ENCODE measurements at places on chromosomes 7 and 10.

GRCh38 chr10:132616170-132616995 lies 78.8 kb downstream of the INPP5A start:
- ATAC-seq: no peak

DNA sequence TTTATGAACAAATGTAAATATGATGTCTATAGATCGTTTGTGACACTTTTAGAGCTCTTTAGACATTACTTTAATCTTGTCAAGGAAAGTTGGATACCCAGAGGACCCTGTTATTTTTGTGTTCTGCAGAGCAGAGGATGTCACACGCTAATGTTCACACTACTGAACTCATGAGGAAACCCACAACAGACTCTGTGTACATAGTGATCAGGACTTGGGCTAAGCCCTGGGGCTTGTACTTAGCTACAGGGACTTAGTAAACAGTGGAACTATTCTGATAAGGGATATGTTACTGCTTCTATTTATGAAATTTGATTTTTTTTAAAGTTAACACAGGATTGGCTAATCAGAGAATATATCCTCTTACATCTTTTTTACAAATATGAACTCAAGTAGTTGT lies 36.1 kb upstream of the ZNF518A start:
- no peak for ATAC-seq

- ATAC-seq: no peak
These were observed 279.4 kb upstream of the HABP2 start for GRCh38 chr10:113273181-113274163.

- no peak for ATAC-seq
These were observed 24.4 kb downstream of the MRPS33 start for GRCh38 chr7:140990193-140990962.

DNA sequence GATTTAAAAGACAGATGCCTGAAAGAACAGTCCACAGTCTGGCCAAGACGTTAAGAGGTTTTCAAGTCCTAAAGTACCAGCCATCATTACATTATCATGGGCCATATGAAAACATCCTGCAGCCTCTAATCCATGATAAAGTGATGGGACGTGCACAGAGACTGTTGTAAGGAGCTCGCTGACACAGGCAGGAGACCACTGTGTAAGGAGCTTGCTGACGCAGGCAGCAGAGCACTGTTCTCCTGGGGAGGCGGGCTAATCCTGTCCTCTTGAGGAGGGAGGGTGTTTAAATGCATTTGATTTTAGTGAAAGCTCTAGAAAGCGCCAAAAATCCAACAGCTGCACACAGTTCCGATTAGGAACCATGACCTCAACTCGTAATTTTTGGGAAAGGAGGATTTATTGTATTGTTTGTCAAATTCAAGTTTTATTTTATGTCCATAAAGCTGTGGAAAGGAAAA lies 16.9 kb downstream of the SVIL start:
- ATAC-seq: peak; percentile 61

- no peak for ATAC-seq
These were observed 29.3 kb downstream of the INPP5A start for GRCh38 chr10:132566892-132567291.

- ATAC-seq: no peak
These were observed 54.4 kb downstream of the MYPN start for GRCh38 chr10:68163735-68164134.
